ENCODE measurements at places on chromosomes 3 and 15.

DNA sequence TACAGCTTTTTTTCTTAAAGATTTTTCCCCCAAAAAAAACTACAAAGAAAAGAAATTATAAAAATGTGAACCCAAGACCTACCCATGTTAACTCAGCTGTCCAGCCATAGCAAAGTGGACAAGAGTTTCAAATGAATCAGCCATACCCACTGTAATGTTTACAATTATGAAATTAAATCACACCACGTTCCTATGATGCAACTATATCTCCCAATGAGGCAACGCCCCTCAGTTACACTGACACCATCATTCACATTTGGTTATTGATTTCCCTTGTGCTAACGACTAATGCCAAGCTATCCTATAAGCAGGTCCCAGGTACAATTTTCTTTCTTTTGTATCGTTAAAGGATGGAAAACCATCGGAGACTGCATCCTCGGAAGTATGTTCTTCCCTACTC lies 115.1 kb upstream of the ICE2 start:
- no peak for DNase-seq
- H3K4me3 ChIP-seq, result peak overlapping the region; percentile 13
- peaks cover 4% of the 10 kb centered on the region for H3K27me3 ChIP-seq

DNA sequence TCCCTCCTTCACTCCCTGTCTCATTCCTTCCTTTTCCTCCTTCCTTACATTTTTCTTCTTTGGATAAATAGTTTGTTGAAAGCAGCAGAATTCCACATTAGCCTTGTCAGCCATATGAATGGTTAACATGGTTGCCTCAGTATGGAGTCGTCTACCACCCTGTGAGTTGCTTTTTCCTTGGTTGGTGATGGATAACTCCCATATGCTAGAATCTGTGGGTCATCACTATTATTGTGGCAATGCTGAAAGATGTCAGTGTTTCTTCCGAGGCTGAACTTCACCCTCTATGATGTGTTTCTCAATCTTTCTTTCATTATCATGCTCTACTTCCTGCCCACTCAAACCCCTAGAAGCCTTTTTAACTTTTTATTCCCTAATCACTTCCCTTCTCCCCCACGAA lies 481.8 kb upstream of the KCNMB2 start:
- H3K4me3 ChIP-seq, result no peak overlapping the region
- no peaks in the 10 kb centered on the region for H3K27me3 ChIP-seq
- peaks cover 3% of the 10 kb centered on the region for H3K4me1 ChIP-seq
- no peak for DNase-seq
- H3K36me3 ChIP-seq, result no peaks in the 10 kb centered on the region
- no peak overlapping the region for H3K27ac ChIP-seq

DNA sequence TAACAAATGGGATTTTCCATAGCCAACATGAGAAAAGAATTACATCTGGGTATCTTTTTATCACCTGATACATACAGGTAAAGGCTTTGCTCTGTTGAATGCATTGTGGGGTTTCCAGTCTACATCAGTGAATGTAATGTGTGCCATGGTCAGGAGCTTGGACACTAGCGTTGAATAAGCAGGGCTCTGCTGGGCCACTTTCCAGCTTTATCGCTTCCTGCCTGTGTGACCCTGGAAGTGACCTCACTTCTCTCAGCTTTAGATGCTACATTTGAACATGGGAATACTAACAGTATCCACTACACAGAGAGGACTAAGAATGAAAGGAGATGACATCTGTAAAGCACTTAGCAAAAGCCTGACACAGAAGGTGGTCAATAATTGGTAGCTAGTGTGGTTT lies 40.1 kb downstream of the TTC23 start:
- no peak overlapping the region for H3K4me3 ChIP-seq
- no peak overlapping the region for H3K27ac ChIP-seq
- H3K36me3 ChIP-seq, result no peaks in the 10 kb centered on the region
- H3K27me3 ChIP-seq, result peaks cover 13% of the 10 kb centered on the region

- no peaks in the 10 kb centered on the region for H3K27me3 ChIP-seq
- no peak for DNase-seq
- H3K4me3 ChIP-seq, result no peak overlapping the region
- peaks cover 21% of the 10 kb centered on the region for H3K4me1 ChIP-seq
- no peak overlapping the region for H3K27ac ChIP-seq
Observed at GRCh38 chr3:27637346-27637995, 84.7 kb downstream of the EOMES start.

DNA sequence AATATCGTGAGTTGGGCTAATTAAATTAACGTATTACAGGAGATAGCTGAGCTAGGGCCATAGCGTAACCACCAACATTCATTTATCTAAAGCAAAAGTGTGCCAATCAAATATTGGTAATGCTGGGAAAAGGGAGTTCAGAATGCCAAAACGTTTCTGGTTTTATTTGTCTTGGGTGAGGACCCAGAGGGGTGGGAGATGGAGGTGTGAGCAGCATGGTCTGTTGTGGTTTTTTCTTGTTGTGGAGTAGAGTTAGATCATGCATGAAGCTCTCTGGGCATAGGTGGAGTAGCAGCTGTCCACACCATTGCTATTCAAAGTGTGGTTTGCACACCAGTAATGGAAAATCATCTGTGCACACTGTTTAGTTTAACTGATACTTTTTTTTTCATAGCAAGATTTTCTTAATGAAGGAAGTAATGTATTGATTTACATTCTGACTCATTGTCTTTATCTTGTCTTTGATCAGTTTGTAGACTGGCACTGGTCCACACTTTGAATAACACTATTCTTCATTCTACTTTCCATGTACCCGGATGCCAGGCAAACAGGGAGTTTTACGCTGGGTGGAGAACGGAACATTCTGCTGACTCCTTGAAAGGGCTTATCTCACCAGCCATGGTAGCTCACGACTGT lies 50.8 kb upstream of the CRTC3 start:
- H3K27me3 ChIP-seq, result no peaks in the 10 kb centered on the region
- DNase-seq, result no peak
- H3K27ac ChIP-seq, result peak overlapping the region; percentile 8
- no peak overlapping the region for H3K4me3 ChIP-seq
- peaks cover 58% of the 10 kb centered on the region for H3K36me3 ChIP-seq

DNA sequence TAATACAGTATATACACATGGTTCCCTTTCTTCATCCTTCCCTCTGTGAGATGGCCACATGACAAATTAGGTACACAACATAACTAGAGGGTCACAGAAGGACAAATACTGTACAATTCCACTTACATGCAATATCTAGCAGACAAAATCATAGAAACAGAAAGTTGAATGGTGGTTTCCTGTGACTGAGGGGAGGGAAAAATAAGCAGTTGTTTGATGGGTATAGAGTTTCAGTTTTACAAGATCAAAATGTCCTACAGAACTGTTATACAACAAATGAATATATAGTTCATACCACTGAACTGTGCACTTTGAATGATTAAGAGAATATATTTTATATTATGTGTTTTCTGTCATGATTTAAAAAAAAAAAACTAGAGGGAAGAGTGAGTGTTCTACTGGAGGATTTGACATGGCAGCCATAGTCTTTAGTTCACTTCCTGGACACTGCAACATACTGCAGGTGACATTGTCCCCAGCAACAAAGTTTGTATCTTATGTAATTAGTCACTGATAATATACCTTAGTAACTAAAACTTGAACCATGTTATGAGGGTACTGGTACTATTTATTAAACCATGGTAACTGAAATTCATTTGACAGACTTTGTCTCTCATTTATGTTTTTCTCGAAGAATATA lies 37.2 kb downstream of the CCDC54 start:
- H3K4me1 ChIP-seq, result peaks cover 8% of the 10 kb centered on the region
- peak overlapping the region; percentile 44 for H3K27ac ChIP-seq
- DNase-seq, result no peak
- no peaks in the 10 kb centered on the region for H3K27me3 ChIP-seq
- no peak overlapping the region for H3K4me3 ChIP-seq

- no peak overlapping the region for H3K4me3 ChIP-seq
- peak; percentile 21 for DNase-seq
- H3K27ac ChIP-seq, result no peak overlapping the region
- peaks cover 39% of the 10 kb centered on the region for H3K4me1 ChIP-seq
- no peaks in the 10 kb centered on the region for H3K36me3 ChIP-seq
- H3K27me3 ChIP-seq, result no peaks in the 10 kb centered on the region
Observed at GRCh38 chr3:177640319-177640965, 443.2 kb upstream of the TBL1XR1 start.

- H3K27me3 ChIP-seq, result no peaks in the 10 kb centered on the region
- DNase-seq, result no peak
- peaks cover 59% of the 10 kb centered on the region for H3K4me1 ChIP-seq
Observed at GRCh38 chr3:196418601-196419000, 13.6 kb downstream of the UBXN7 start.
